Urinary bladder (tissue), 4 donors: ENCODE measurements at places on chromosomes 2 and 18. TPM values are rescaled to one million over a fixed set of nuclear protein-coding genes. Genes with fewer than 3 reads are reported as not detected.

CCDC68 gene
- 41.3 TPM for total RNA-seq

CABYR gene
- total RNA-seq = 4.8 TPM

KCNE4 gene
- total RNA-seq = 22.0 TPM

GRHL1 gene
- 15.9 TPM for total RNA-seq

HAT1 gene
- total RNA-seq = 60.8 TPM

GRCh38 chr18:8031496-8031895, 464.4 kb downstream of the PTPRM start:
- no peak for DNase-seq

DNA sequence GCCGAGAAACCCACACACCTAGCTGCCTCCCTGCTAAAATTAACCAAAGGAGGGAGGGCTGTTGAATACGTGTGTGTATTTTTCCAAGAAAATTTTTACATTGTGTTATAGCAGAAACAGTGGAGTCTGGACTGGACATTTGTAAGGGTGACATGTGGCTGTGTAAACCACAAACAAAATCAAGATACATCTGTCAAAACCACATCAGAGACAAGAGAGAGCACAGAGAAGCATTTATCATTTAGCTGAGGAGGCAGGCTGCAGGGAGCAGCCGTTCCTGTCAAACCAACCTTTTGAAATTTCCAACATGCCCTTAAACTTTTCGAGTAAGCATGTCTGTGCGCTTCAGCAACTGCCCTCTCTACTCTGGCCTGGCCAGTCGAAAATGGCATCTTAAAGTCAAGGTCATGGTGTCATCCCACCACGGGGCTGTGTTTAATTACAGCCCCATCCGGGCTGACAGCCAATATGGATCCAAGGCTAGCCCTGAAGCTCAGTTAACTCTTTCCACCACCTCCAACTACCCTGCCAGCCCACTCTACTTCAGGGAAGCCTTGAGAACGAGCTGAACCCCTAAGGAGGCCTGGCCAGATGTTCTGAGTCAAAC, 8.4 kb downstream of the BCL11A start:
- DNase-seq = no peak

DNA sequence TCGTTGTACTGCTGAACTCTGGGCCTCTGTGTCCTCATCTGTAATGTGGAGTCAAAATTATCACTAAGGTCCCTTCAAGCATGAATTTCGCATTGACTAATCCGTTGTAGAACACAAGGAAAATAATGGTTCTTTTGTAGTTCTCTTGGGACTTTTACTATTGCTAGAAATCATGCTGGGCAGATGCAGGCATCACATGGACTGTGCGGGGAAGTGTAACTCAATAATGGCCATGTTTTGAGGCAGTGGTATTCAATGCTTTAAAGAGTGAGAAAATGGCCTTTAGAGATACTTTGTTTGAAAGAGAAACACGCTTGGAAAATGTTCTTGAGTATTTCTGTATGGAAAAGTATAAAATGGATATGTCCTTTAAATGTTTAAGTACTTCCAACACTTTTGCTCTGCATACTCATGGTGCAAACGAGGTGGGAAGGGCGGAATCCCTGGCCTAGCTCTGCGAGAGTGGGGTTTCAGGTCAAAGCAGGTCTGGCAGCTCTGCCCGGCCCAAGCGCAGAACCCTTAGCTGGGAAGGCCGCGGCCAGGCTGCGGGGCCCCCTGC, 117.3 kb upstream of the MSTN start:
- DNase-seq = no peak

DNA sequence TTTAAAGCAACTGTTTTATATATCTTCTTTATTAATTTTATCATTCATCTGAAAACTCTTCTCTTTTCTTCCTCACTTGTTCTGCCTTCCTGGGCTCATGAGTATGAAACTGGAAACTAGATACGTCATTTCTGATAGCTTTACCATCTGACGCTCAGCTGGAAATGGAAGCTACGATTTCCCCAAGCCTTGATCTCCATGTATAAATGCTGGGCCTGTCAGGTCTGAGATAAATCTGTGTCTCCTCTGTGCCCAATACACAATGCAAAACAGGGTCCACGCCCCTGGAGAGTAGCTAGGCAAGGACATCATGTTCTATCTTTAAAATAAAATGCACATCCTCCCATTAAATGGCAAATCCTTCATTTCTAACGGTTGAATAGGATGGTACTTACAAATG, 238.4 kb downstream of the AFF3 start:
- no peak for DNase-seq

DNA sequence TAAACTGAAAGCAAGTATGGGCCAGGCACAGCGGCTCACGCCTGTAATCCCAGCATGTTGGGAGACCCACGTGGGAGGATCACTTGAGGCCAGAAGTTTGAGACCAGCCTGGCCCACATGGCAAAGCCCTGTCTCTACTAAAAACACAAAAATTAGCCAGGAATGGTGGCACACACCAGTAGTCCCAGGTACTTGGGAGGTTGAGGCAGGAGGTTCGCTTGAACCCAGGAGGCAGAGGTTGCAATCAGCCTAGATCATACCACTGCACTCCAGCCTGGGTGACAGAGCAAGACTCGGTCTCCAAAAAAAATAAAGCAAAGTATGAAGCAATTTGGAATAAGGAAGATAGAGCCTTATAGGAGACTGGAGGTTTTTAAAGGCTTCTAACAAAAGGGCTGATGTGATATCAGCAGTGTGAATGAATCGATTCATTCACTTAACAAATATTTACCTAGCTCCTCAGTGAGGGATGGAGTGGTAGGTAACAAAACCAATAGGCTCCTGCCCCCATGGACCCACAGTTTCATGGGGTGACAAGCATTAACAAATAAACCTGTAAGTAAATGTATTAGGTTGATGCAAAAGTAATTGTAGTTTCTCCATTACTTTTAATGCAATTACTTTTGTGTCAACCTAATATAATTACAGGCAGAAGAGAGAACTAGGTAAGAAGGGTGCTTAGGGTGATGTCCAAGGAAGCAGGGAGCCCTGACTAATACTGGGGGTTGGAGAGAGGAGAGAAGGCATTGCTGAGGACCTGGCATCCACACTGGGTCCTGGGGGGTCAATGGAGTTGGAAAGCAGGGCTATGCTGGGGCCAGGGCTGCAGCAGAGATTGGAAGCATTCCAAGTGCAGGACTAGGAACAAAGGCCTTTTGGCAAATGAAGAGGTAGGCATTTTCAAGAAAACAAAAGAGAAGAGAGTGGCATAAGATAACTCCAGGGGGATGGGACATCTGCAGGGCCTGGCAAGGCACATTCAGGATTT, 195.4 kb upstream of the ARL4C start:
- no peak for DNase-seq

- no peak for DNase-seq
Observed at GRCh38 chr18:5317186-5317585, 21.7 kb upstream of the ZBTB14 start.
